Glutamatergic neuron (in vitro differentiated cells): ENCODE measurements at places on chromosomes 7 and 10.

DNA sequence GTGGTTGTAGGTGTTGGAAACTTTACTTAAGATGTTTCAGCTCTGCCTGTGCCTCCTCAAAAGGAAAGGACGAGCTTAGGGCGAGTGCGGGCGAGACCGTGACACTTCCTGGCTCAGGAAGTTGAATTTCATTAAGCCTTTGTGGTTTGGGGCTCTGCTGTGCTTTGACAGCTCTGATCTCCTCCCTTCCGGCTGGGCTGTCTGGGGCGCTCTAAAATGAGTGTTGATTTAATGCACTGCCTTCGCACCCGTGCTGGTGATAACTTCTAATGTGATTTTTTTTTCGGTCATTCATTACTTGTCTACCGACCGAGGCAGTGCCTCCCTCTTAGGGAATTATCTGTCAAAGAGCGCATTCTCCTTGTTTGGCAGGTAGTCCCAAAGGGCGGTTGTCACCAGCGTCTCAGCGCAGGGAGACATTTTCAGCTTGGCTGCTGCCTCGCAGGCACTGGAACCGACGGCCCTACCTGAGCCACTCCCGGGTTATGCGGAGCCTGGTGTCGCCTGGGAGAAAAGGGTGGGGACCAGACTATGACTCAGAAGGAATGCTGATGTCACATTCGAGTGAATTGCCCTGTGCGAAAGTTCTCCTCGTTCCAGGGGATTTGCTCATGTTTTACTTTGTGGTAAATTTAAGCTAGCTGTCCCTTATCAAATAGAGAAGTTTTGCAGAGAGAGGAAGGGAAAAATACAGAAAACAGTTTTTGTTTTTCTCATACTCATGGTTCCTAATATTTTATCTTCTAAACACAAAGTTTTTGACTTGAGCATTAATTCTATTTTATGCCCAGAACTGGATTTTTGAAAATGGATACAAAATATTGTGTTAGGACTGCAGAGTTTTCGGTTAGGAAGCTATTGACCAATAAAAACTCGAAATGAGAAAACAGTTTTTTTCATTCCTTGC is 920 bp downstream of the TES start:
- H3K27me3 ChIP-seq = peaks cover 9% of the 10 kb centered on the region
- peak; percentile 49 for DNase-seq
- H3K27ac ChIP-seq = peak overlapping the region; percentile 84
- peaks cover 8% of the 10 kb centered on the region for H3K4me1 ChIP-seq
- no peaks in the 10 kb centered on the region for H3K36me3 ChIP-seq
- H3K4me3 ChIP-seq = peak overlapping the region; percentile 98

- H3K36me3 ChIP-seq = no peaks in the 10 kb centered on the region
- H3K4me1 ChIP-seq = peaks cover 4% of the 10 kb centered on the region
- peak; percentile 78 for DNase-seq
- H3K27me3 ChIP-seq = no peaks in the 10 kb centered on the region
- peak within 1 kb of the TSS; percentile 87 for H3K27ac ChIP-seq
These were observed at the start of gene RNLS for GRCh38 chr10:88582806-88583583. Gene RNLS, minus strand, starts transcription at chr10:88583318.

GRCh38 chr7:112254156-112254555 is 47.7 kb downstream of the ZNF277 start:
- H3K4me3 ChIP-seq = no peak overlapping the region
- no peak for DNase-seq
- no peak overlapping the region for H3K27ac ChIP-seq
- H3K36me3 ChIP-seq = peaks cover 6% of the 10 kb centered on the region
- peaks cover 2% of the 10 kb centered on the region for H3K4me1 ChIP-seq

DNA sequence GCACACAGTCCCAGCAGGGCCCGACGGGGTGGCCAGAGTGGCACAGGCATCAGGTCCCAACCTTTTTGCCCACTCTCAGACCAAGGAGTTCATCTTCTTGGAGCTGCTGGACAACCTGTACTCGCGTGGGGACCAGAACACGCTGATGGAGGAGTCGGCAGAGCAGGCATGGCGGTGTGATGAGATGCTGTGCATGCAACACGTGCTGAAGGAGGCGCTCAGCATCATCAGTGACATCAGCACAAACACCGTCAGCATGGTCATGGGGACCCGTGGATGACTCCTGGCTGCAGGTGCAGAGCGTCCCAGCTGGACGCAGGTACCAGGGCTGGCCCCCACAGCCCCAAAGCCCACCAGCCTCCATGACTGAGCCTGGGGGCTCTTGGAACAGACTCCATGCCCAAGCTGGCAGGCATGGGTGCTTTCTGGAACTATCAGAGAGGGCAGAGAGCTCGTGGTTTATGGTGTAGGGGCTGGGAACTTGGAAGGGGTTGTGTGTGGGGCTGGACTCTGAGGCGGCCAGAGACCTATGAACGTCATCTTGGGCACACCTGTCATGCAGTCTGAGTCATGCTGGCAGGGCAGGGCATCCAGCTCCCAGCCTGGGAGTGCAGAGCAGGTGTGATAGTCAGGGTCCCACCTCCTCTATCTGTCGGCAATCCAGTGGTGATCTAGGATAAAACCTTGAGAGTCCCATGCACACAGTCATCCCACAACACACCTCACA is 8.2 kb upstream of the MTPAP start:
- no peak for DNase-seq
- H3K36me3 ChIP-seq = no peaks in the 10 kb centered on the region
- H3K4me3 ChIP-seq = no peak overlapping the region
- H3K4me1 ChIP-seq = no peaks in the 10 kb centered on the region
- no peak overlapping the region for H3K27ac ChIP-seq

- H3K27me3 ChIP-seq = peaks cover 8% of the 10 kb centered on the region
- no peak overlapping the region for H3K27ac ChIP-seq
- peaks cover 6% of the 10 kb centered on the region for H3K36me3 ChIP-seq
- no peaks in the 10 kb centered on the region for H3K4me1 ChIP-seq
These were observed 285.2 kb downstream of the DNAJB6 start for GRCh38 chr7:157622000-157622399.

DNA sequence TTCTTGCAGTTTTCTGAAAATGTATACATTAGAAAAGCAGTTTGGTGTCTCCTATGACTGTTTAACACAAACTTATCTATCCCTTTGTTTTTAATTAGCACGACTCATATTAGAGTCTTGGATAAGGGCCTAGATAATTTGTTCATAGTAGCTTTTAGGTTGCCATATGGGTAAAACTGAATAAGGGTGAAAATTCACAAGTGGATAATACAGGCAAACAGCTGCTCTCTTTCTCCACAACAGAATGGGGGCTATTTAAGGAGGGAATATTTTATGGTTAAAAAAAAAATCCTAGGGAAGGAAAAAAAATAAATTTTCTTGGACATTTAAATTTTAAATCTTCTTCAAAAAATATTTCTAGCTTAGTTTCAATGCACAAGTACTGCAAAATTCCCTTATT is 1416.1 kb downstream of the GATA3 start:
- no peak overlapping the region for H3K27ac ChIP-seq
- H3K4me3 ChIP-seq = no peak overlapping the region
- peaks cover 7% of the 10 kb centered on the region for H3K4me1 ChIP-seq
- H3K27me3 ChIP-seq = no peaks in the 10 kb centered on the region

DNA sequence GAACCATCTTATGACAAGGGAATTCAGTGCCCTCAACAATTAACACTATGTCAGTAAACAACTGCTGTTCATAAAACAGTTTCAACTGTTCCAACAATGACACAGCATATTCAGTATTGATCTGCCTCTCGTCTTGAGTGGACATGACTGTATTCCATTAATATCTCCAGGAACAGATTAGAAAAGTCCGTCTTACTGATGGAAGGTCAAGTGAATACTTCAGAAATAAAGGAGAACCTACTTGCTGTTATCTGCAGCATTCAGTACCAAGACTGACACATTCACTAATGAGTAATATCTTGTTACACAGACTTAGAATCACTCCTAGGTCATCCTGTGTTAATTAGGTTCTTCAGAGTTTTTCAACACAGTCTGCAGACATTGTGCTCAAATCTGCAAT is 12.1 kb downstream of the KBTBD2 start:
- H3K27me3 ChIP-seq = no peaks in the 10 kb centered on the region
- peak overlapping the region; percentile 6 for H3K4me3 ChIP-seq
- DNase-seq = no peak
- H3K27ac ChIP-seq = peak overlapping the region; percentile 19

GRCh38 chr7:43914795-43915194 is 8.4 kb upstream of the URGCP start:
- H3K4me1 ChIP-seq = no peaks in the 10 kb centered on the region
- H3K4me3 ChIP-seq = no peak overlapping the region
- no peak for DNase-seq

DNA sequence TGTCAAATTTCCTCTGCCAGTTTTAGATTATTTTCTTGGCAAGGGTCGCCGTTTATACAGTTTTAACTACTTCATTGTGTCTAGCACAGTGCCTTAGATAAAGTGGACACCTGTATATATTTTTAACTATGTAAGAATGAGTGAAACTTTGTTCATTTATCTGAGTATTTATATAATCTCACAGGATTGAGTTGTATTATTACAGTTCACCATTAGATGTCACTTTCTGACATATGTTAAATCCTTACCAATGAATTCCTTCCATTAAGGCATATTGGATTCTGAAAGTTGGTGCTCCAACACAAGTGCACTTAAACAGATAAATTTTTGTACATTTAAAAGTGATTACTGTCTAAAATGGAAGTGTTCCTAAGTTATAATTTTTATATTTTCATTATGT is 43.0 kb downstream of the ZMYND11 start:
- no peaks in the 10 kb centered on the region for H3K4me1 ChIP-seq
- no peak for DNase-seq
- H3K36me3 ChIP-seq = no peaks in the 10 kb centered on the region
- H3K27ac ChIP-seq = no peak overlapping the region
- no peaks in the 10 kb centered on the region for H3K27me3 ChIP-seq
- no peak overlapping the region for H3K4me3 ChIP-seq

DNA sequence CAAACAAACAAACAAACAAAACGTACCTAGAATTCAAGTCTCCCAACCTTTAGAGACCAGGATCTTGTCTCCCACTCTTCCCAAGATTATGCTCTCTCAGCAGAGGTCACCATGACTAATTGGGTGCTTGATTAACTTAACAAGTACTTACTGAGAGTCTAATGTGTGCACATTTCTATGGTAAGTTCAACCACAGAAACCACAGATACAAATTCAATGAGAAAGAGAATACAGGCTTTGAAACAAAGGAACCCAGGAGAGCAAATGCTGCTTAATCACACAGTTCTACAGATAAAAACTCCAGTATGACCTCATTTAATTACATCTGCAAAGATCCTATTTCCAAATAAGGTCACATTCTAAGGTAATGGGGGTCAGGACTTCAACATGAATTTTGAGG is 142.8 kb downstream of the DNAJC1 start:
- no peaks in the 10 kb centered on the region for H3K27me3 ChIP-seq
- no peak for DNase-seq
- no peaks in the 10 kb centered on the region for H3K36me3 ChIP-seq
- no peak overlapping the region for H3K4me3 ChIP-seq
- no peaks in the 10 kb centered on the region for H3K4me1 ChIP-seq

DNA sequence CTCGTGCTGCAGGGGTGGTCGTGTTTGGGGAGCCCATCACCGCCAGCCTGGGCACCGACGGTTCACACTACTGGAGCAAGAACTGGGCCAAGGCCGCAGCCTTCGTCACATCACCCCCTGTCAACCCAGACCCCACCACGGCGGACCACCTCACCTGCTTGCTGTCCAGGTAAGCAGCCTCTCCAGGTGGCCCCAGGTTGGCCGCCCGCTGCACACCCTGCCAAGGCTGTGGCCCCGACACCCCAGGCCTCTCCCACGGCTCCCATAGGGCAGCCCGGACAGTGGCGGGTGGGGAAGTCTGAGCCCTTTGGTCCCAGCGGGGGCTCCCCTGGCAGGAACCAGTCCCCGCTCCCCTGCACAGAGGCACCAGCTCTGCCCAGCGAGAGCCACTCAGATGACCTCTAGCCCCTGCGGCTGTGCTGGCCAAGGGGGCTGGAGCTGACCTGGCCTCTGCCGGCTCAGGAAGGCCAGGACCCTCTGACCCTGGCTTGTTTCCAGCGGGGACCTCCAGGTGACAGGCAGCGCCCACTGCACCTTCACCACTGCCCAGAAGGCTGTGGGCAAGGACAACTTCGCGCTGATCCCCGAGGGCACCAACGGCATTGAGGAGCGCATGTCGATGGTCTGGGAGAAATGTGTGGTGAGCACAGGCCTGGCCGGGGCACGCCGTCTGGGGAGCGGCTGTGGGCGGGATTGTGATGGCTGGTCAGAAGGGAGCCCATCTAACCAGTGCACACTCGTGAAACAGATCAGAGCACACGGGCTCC is 13.8 kb downstream of the DPYSL4 start:
- no peak overlapping the region for H3K27ac ChIP-seq
- H3K27me3 ChIP-seq = peaks cover 13% of the 10 kb centered on the region
- H3K4me1 ChIP-seq = no peaks in the 10 kb centered on the region
- peak; percentile 13 for DNase-seq
- no peak overlapping the region for H3K4me3 ChIP-seq
